Mesothelial cell of epicardium (in vitro differentiated cells): ENCODE measurements at places on chromosomes 16 and 17.

- no peak for DNase-seq
Observed at GRCh38 chr16:19837984-19838707, 46.5 kb downstream of the GPRC5B start.

DNA sequence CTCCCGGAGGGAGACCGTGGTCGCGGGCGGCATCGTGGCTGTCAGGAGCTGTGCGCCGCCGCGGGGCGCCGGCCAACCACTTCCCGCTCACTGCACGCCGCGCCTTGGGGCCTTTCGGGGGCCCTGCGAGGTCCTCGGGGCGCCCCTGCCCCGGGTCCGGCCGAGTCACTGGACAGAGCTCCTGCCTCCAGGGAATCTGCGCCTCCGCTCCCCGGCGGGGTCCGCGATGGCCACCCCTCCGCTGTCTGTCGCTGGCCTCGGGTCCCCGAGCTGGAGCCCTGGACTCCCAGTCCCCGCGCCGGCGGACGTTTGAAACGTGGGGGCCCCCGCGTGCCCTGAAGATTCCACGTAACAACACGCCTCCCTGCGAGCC lies at the start of gene QRICH2:
Gene QRICH2 (minus strand): TSS at position 311 of the 373 bp plus-strand sequence. CDS start 278 bp downstream, at position 33.
- DNase-seq, result no peak

DNA sequence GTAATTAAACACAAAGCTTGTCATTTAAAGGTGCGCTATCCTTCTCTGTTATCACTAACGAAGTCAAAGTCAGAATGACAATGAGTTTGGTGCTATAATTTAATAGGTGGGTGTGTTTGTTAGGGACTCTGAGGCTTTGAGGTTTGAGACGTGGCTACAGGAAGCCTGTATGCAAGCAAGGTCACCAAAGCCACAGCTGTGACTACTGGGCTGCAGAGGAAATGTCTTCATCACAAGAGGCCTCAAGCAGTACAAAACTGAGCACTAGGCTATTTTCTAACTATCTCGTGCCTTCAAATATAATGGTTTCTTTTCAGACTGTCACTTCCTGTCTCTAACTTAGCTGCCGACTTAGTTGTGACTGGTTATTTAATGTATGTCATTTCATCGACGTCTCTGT lies 141.2 kb downstream of the AATF start:
- no peak for DNase-seq

GRCh38 chr17:81020443-81020766 lies 14.5 kb upstream of the BAIAP2 start:
- DNase-seq, result no peak

- no peak for DNase-seq
Observed at GRCh38 chr16:64217789-64218535, 903.9 kb downstream of the CDH11 start.

GRCh38 chr16:30535777-30536190 lies 1.1 kb upstream of the ZNF747 start:
- DNase-seq, result no peak

DNA sequence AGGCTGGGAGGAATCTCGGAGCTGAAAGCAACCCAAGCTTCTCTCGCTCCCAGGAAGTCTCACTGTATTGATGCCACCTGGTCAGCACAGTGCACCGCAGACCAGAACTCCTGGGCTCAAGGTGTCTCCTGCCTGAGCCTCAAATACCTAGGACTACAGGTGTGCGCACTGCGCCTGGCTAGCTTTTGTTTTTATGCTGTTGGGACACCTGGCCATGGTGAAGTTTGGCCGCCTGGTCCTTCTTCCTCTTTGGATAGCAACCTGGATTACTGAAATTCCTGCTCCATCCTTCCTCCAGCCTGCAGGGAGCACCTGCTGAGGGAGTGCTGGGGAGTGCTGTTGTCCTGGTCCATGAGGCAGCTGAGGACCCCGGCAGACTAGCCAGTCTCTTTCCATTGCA lies 56.6 kb downstream of the COTL1 start:
- DNase-seq, result no peak

GRCh38 chr17:851924-852323 lies 69.8 kb downstream of the MRM3 start:
- DNase-seq, result no peak

- no peak for DNase-seq
Observed at GRCh38 chr17:29115961-29116803, 64.0 kb downstream of the MYO18A start.

DNA sequence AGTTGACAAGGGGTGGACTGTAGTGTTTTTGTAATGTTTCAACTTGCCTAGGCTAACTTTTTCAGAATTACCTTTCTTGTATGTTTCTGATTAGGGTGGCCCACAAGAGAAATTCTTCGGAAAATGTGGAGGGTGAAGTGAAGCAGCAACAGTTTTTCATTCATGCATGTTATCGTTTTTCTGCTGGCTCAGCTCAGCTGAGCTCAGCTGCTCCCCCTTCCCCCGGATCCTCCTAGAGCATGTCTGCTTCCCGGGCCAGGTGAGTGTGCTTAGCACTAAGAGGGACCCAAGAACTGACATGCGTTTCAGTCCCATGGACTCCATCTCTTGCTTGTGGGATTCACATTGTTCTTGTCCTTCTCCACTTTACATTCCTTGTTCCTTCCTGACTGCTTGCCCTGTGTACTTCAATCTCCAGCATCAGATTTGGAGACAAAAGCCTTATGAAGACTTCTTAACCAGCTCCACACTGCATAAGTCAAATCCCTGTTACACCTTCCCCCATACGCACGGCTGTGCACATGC lies 33.6 kb downstream of the SCPEP1 start:
- DNase-seq, result no peak

DNA sequence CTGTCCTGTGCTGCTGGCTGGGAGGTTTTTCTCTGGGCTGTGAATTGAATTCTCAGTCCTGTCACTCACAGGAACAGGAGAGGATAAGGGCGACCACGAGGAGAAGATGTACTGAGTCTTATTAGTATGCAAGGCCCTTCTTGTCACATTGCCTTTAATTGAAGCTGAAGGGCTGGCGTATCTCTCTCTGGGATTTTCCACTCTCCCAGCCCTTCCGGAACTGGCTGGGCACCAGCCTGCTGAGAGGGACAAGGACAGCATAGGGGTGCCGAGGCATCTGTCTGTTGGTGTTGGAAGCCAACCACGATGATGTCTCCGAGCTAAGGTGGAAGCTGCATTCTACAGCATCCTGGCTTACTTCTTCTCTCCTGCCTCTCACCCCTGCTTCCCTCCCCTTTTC lies 33.2 kb downstream of the GPRC5B start:
- no peak for DNase-seq

GRCh38 chr17:8647202-8647601 lies 16.7 kb upstream of the MYH10 start:
- no peak for DNase-seq

GRCh38 chr16:74771656-74772315 lies 2.8 kb downstream of the FA2H start:
- DNase-seq, result no peak

GRCh38 chr17:37123941-37124820 lies 175.4 kb downstream of the AATF start:
- DNase-seq, result no peak

DNA sequence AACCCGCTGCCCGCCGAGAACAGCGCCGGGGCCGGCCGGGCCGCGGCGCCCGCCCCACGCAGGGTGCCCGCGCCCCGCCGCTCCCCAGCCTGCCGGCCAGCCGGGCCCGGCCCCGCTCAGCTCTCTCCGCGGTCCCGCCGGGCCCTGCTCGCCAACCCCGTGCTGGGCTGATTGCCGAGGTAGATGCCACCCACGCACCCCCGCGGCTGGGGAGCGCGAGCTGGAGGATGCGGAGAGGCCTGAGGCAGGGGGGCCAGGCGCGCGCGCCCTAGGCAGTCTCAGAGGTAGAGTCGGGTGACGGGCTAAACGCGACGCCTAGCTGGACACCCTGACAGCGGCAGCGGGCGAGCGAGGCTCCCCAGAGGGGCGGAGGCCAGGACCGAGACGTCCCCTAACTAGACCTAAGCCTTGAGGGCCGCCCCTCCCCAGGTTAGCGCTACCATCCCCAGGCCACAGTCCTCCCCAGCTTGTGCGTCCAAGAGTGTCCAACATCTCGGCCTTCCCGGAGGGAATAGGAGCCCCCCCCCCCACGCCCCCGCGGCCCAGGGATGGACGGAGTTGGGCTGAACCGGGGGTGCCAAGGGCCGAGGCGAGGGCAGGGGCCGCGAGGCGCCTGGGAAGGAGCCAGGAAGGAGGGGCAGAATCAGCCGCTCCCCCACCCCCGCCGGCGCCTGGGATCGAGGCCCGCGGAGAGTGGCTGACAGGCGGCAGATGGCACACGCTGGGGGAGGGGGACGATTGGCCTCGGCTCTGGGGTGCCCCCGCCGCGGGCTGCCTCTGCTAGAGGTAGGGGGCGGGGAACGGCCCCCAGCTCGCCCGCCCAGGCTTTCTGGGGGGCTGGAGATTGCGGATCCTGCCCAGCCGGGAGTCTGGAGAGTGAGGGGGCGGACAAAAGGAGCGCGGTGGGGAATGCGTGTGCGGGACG lies 2.5 kb upstream of the ZNF423 start:
- peak; percentile 70 for DNase-seq

DNA sequence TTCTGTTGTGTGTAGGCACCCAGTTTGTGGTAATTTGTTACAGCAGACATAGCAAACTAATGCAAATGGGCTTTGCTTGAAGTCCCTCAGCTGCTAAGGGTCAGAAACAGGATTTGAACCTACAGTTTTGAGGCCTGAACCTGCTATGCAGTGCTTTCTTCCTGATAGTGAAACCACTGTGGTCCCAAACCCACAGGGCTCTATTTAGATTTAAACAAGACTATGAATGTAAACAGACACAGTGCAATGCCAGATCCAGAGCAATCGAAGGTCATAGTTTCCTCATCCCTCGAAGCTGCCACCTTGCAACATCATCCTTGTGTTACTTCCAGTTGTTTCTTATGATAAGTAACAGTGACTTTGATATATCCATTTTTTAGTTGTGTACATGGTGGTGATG lies 630.2 kb downstream of the WWOX start:
- DNase-seq, result no peak

DNA sequence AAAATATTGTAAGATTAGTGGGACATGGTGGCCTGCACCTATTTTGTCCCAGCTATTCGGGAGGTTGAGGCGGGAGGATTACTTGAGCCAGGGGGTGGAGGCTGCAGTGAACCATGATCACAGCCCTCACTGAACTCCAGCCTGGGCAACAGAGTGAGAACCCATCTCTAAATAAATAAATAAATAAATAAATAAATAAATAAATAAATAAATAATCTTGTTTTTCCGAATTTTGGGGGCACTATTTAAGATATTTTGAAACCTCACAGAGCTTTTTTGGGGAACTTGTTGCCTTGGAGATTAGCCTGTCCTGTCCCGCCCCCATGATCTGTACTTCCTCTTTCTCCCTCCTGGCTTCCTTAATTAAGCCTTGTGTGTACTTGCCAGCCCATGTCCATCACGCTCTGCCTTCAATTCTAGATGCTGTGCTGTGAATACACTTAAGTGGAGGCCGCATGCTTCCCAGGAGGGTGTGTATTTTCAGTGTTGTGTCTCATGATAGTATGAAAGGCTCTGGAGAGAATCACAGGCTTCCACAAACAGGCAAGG lies 4.4 kb downstream of the LGALS9 start:
- DNase-seq, result no peak

- DNase-seq, result no peak
Observed at GRCh38 chr17:44356241-44356640, 7.4 kb downstream of the FAM171A2 start.

DNA sequence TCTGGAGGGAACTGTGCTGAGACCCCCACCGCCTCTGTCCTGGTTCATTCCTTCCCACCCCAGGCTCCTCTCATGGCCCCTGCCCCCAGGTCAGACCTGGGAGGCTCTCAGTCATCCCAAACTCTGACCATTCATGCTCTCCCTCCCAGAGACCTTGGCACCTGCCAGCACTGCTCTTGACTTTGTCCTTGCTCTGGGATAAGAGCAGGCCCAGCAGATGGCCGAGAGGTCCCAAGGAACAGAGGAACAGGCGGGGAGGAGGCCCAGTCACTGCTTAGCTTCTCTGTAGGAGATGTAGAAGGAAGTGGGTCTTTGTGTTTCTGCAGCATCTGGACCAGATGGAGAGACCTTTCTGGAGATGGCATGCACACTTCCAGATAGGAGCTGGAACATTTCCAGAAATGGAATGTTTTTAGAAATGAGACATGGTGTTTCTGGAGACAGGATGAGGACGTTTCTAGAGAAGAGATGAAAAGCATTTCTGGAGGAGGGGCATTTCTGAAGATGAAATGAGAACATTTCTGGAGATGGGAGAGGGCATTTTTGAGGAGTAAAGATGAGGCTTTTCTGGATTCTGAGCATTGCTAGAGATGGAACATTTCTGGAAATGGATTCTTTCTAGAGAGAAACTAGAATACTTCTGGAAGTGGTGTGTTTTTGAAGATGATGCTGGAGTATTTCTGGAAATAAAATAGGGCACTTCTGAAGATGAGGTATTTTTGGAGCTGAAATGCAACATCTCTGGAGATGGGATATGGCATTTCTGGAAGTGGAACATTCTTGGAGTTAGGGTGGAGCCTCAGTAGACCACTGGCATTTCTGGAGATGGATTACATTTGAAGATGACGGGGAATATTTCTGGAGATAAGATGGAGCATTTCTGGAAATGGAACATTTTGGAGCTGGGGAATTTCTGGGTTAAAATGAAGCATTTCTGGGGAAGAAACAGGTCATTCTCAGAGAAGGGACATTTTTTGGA lies 55.2 kb downstream of the RAI1 start:
- no peak for DNase-seq

- no peak for DNase-seq
Observed at GRCh38 chr17:78014646-78015045, 56.1 kb downstream of the TNRC6C start.

DNA sequence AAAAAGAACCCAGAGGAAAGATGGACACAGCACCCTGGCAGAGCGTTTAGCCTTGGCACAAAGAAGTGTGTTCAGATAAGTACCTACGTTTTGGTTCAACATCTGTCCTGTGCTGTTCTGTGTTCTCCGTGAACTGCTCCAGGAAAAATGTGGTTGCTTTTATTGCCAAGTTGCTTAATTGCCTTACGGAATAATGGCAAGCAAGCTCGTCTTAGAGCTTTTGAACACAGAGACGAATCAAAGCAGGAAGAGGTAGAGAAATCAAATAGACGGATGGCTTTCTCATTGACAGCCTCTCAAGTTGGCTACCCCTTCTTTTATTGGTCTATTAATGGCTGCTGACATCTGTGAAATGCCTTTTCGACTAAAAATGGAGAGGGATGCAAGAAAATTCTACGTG lies 911.1 kb upstream of the EEF2KMT start:
- no peak for DNase-seq

GRCh38 chr16:73290258-73290657 lies 242.3 kb upstream of the ZFHX3 start:
- no peak for DNase-seq

- no peak for DNase-seq
Observed at GRCh38 chr16:11130978-11131665, 124.9 kb downstream of the SOCS1 start.

GRCh38 chr16:72128701-72129100 lies 35.1 kb downstream of the DHX38 start:
- no peak for DNase-seq

GRCh38 chr16:79848719-79849118 lies 248.2 kb upstream of the MAF start:
- DNase-seq, result no peak

DNA sequence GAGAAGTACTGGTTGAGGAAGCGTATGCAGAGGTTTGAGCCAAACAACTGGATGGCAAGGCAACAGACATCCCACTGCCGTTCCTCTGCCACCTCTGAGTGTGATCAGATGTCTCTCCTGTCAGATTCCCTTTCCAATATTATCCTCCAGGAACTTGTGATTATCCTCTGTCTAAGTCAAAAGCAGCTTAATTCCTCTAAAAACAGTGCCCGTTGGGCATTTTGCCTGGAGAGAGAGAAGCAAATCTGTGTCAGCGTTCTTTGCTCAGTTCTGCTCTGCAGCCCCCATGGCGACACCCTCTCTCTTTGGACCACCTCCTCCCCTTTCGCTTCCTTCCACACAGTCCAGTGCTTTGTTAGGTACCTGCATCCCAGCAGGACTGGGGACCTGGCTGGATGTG lies 56.1 kb upstream of the TBX2 start:
- no peak for DNase-seq
